ENCODE measurements at places on chromosomes 5 and 9.

GRCh38 chr9:75869236-75869635 is 21.2 kb upstream of the PCSK5 start:
- DNase-seq, result no peak

- no peak for DNase-seq
Observed at GRCh38 chr5:111582451-111582850, 70.1 kb upstream of the STARD4 start.

DNA sequence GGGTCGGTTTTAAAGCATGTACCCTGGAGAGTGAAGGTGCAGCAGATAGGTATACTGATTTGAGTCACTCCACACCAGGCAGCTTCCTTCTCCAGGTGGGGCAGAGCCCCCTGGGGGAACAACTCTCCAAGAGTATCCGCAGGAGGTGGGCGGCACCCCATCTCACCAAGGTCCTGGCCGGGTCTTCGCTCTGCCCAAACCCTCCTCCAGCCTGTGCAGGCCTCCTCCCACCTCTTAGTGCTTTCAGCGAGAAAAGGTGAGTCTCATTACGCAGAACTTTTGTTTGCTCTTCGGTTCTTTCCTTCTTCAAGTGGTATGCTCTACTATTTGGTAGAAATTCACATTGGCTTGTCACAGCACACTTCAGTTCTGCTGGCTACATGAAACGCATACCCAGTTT is 13.7 kb downstream of the SPACA9 start:
- no peak for DNase-seq

DNA sequence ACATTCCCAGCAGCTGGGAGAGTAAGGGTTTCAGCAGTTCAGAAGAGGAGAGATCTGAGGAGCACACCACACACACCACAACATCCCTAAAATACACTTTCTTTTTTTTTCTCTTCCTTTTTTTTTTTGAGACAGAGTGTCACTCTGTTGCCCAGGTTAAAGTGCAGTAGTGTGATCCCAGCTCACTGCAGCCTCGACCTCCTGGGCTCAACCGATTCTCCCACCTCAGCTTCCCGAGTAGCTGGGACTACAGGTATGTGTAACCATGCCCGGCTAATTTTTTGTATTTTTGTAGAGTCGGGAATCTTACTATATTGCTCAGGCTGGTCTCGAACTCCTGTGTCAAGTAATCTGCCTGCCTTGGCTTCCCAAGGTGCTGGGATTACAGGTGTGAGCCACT is 9.7 kb upstream of the UBAP1 start:
- DNase-seq, result no peak

- DNase-seq, result no peak
Observed at GRCh38 chr5:1966461-1966860, 83.7 kb upstream of the IRX4 start.

DNA sequence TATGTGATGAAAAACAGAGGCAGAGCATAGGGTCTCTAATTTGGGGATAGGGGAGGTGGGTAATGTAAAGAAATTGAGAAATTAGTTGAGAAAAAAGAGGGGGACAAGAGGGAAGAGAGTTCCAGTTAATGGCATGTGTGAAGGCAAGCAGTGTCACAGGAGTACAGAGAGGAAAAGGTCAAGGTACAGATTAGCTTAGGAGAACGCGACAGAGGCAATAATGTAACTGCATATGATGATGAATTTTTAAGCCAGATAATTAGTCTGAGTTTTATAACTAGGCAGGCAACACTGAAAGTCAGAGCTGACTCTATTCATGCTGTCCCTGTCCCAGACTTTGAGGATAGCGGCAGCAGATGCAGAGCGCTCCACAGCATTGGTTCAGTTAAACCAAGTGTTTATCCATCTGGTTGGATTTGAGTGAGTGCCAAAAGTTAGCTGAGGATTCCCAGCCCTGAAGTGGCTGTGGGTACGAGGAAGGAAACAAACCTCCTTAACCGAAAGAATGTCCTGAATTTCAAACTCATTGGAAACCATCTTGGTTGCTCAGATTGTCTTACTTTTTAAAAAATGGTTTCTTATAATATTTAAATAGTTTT is 315.2 kb downstream of the ARHGAP26 start:
- no peak for DNase-seq

DNA sequence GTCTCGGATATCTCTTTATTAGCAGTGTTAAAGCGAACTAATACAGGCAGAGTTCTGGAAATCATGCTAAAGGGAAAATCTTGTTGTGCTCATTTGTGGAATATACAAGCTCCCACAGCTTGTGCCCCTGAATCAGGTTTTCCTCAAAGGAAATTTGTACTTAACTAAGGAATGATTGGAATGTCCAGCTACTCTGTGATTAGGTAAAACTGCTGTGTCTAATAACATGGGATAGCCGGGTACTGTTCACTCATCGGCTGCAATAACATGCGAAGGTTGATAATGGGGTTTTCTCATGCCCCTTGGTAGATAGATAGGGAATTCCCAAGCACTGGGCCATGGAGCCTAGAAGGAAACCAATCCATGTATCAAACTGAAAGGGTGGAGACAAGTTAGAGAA is 306.7 kb downstream of the NR2F1-AS1 start:
- peak; percentile 59 for DNase-seq

DNA sequence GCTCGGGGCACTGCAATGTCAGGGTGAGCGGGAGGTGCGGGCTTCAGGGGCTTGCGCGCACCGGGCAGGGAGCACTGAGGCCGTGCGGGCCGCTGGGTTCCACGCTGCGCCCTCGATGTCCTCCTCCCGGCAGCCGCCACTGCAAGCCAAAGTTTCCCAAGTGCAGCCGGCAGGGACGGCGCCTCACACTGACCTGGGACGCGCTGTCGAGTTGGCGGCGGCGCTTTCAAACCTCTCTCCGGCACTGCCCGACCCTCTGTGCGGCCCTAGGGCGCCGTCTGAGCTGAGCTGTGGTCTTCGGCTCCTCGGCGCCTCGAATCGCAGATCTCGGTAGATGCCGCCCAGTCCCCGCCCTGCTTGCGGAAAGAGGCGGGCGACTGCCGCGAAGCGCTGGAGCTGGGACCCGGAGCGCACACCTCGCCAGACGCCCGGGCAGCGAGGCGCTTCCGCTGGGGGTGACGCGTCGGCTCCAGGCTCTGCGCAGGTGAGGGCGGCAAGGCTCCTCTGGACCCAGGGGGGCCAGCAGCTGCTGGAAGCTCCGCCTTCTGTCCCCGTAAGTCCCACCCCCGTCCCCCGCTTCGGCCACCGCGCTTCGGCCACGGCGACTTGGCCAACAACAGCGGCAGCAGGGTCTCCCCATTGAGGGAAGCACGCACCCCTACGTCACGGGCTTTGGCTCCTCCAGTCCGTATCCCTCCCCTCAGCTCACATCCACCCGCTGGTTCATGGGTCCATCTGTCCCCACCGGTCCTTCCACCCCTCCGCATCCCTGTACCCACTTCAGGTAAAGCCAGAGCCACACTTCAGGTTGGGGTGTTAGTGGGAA is at the start of gene ANKRD34B:
TSS of gene ANKRD34B (minus strand) at position 320 of the 826 bp plus-strand sequence. CDS start 10,261 bp downstream, outside the sequence.
- no peak for DNase-seq

DNA sequence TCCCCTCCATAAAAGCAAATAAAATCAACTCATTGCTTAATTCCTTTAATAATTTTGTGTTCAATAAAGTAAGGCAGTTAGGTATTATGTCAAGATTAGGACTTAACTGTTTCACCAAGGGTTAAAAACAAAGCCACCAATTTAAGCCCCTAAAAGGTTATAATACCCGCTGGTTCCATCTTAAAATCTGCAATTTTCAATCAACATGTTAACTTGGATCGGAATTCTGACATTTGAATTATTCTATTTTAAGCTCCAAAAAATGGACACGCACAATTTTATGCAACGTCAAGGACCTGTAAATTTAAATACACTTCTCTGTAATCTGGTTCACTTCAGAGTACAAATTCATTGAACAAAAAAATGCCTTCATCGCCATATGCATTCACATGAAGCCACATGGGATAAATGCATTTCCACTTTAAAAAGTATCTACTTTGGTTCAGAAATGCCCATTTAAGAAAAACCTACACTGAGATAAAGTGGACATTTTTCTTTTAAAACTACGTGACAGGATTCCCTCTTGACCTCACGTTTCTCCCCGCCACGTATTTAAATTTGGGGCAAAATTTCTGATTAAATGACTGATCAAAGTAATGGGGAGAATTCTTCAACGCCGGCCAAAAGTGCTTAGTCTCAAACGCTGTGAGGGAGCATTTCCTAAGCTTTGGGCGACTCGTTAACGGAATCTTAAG is 721 bp downstream of the GIN1 start:
- DNase-seq, result no peak

DNA sequence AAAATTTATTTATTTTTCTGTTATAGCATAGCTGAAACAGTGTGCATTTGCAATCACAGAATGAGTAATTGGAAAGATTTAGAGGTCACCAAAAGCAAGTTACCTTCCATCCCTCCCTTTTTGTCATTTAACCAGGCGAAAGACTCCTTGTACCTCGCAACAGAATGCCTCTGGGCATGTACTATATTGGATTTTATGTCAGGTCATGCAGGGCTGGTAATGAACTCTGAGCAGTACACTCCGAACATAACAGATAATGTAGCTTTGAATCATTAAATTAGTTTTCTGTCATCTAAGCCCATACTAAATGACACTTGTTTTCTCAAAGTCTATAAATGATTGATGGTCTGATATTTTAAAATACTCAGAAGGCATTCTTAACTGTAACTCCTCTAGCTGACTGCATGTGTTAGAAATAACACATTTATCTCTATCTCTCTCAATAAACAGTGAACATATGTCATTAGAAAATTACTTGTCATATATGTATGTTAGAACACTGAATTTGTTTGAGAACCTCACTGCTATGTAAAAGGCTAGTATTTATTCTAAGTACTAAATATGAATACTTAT is 541.2 kb downstream of the CDH10 start:
- no peak for DNase-seq

- DNase-seq, result no peak
Observed at GRCh38 chr9:116342061-116342460, 188.5 kb downstream of the PAPPA start.

DNA sequence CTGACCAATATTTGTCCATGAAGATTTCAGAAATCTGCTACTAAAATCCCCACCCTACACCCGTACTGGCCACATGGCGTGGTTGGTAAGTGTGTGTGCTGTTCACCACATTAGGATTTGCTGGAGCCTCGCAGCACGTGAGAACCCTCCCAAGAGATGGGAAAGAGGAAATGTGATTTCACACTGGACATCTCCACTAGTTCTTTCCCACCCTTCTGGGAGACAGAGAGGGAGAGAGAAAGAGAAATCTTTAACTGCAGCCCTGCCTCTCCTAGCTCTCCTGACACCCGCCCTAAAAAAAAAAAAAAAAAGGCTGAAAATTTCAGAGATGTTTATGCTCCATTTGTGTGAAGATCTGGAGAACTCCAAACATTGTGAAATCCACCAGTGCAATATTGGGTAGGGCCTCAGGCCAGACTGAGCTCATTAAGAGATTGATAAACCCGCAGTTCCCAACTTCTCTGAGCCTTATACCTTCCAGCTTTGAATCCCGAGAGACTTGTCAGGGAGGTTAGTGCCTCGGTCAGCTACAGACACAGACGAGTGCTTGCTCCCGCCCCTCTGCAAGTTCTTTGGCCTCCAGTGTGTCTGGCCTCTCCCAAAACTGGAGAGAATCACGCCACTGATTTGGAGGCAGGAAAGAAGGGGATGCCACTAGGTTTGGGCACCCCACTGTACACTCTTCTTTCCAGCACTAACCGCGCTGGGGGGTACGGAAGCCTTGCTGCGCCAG is 1.9 kb downstream of the SPRY4 start:
- peak; percentile 47 for DNase-seq

- no peak for DNase-seq
Observed at GRCh38 chr9:120999317-120999716, 50.8 kb downstream of the C5 start.

DNA sequence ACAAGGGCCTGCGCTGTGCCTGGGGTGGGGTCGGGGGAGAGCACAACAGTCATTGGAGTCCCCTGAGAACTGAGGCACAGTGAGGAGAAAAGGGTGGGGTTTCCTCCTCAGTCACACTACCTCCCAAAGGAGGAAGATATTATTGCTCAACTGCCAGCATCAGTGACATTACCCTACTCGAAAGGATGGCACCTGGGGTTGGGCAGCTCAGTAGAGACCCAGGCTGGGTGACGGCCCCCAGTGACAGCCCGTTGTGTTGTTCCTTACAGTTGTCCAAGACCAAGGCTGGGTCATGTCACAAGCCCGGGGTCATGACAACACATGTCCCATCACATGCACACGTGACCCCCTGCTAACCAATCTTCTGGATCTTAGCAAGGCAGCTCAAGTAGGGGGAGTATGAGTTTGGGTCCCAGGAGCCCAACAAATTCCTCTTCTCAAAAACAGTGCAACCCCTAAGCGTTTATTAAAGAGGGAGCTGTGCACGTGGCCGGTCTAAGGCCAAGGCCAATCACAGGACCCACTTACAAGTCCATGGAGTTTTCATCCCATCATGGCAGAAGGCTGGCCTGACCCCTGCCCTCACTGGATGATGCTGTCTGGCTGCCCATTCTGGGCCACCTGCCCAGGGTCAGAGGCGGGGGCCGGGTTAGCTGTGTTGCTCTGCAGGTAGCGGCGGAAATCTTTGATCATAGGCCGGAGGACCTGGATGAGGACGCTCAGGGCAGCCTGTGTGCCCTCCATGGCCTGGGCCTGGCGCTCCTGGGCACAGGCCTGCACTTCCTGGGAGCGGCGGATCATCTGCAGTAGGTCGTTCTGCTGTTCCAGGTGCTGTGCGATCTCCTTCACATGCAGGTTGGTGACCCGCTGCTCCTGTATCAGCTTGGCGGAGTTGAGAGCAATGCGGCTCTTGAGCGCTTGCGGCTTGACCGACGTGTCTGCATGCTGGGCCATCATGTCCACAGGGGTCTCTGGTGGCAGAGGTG is 4.0 kb downstream of the NAIF1 start:
- no peak for DNase-seq

- no peak for DNase-seq
Observed at GRCh38 chr9:100670719-100671118, 92.8 kb downstream of the CAVIN4 start.

DNA sequence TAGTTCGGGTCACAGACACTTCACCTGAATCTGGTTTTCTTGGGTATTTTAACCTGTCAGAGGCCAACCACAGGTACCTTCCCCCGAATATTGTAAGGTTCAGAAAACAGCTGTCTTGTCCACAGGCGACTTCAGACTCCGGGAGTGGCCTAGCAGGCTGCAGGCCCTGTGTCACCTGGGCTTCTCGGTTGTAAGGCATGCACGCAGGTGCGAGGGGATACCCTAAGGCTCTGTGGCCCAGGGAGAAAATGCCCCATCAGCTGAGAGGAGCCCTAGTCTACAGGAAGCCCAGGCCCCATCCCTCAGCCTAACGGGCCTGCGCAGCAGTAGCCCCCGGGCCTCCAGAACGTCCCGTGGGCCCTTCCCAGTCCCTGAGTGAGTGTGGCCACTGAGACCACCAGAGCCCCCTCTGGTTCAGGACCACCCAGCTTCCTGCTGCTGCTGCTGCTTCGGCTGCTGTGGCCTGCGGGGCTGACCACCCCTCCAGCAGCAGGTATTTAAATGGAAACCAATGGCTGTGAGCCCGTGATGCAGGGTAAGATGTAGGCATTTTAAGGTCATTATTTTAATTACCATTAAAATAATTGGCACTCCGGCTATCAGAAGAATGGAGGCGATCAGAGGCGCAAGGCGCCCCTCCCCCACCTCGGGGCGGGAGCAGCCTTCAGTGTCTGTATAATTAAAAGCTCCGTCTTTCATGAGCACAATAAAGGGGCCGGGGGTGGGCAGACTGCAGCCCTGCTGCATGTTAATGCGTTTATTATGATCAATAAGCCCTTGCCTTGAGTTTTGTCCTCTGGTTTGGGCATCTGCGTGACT is 65.4 kb downstream of the PSMB7 start:
- DNase-seq, result no peak
